ENCODE measurements at places on chromosomes 5 and 9. TPM values are rescaled to one million over a fixed set of nuclear protein-coding genes. Genes with fewer than 3 reads are reported as not detected.

GRCh38 chr9:123191260-123191659 lies 77.1 kb downstream of the STRBP start:
- no peak overlapping the region for H3K4me3 ChIP-seq
- no peaks in the 10 kb centered on the region for H3K36me3 ChIP-seq
- H3K4me1 ChIP-seq: no peaks in the 10 kb centered on the region
- no peak overlapping the region for H3K27ac ChIP-seq
- no peak for DNase-seq

DNA sequence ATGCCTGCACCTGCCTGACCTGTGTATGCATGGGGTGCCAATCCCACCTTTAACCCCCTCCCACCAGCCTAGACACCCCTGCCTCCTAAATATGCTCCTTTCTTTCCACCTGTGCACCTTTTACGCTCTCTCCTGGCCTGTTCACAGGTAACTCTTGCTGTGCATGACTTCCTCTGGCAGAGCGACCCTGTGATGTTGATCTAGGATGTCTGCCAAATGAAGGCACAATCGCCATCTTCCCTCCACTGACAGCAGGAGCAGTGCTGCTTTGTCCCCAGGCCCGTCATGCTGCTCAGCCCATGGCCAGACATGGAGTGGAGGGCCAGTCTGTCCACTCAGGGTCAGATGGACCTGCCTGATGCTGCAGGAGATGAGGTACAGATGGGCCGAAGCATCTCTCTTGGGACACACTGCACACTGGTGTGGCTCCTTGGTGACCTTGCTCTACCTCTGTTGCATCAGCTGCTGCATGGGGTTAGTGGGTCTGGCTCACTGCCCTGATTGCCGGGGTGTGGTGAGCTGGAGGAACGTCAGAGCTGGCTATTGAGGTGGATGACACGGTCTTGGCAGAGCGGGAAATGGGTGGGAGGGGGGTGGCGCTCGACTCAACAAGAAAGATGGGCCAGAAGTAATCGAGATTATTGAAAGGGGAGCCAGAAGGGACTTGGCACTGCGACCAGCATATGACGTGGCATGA lies 101.7 kb upstream of the PITX1 start:
- no peaks in the 10 kb centered on the region for H3K27me3 ChIP-seq
- H3K36me3 ChIP-seq: no peaks in the 10 kb centered on the region
- H3K27ac ChIP-seq: no peak overlapping the region
- H3K4me3 ChIP-seq: no peak overlapping the region
- peak; percentile 65 for DNase-seq

DNA sequence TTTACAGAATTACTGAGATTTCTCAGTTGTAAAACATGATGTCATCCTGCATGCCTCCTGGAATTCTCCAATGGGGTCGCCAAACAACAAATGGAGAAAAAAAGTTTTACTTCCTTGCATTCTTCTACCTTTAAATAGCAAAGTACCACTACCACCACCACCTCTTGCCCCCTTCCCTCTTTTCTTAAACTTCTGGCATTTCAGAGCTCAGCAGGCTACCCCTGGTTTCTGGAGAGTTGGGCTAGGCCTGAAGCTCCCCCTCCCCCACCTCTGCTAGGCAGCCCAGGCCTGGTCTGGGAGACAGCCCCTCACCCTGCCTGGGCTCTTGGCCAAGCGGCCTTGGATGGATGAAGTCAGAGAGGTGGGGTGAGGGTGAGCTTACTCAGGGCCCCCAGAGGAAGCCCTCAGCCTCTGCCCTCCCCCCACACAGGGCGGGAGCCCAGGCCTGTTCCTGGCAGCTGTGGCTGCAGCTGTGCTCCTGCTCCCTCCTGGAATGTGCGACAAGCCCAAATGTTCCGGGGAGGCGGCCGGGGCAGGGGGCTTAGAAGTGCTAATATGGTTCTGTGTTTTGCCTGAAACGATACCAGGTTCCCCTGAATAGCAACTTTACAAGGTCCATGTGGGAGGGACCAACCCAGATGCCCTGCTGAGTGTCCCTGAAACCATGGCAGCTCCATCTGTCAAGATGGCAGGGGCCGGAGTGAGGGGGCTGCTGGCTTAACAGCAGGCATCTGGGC lies 6.0 kb upstream of the CCIN start:
- no peaks in the 10 kb centered on the region for H3K27me3 ChIP-seq
- peaks cover 32% of the 10 kb centered on the region for H3K4me1 ChIP-seq
- H3K4me3 ChIP-seq: no peak overlapping the region

DNA sequence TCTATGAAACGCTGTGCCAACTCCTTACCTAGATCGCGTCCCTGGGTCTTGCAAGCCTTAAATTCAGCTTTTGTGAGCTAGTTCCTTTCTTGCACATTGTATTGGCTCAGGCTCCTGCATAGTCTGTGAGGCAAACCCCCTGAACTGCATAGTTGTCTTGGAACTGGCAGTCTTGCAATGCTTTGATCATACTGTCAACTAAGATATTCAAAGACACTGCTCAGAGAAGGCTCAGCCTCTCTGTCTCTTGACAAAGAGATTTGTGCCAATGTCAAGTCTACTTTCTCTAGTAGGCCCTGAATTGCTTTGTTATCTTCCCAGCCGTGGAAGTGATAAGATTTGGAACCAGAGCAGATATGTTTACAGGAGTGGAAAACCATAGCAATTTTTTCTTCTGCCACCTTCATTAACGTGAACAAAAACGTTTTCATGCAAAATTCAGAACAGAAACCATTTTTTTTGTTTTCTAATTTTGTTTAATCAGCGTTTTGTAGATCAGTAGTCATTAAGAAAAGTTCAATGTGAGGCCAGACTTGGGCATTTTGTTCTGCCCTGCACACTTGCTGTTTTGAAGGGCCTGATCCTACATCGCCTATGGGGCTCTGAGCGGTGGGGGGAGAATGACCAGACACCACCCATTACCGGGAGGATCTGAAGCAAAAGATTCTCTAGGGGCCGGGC lies 27.6 kb upstream of the ENTREP1 start:
- H3K4me3 ChIP-seq: no peak overlapping the region
- no peaks in the 10 kb centered on the region for H3K36me3 ChIP-seq
- no peak overlapping the region for H3K27ac ChIP-seq
- no peak for DNase-seq

DNA sequence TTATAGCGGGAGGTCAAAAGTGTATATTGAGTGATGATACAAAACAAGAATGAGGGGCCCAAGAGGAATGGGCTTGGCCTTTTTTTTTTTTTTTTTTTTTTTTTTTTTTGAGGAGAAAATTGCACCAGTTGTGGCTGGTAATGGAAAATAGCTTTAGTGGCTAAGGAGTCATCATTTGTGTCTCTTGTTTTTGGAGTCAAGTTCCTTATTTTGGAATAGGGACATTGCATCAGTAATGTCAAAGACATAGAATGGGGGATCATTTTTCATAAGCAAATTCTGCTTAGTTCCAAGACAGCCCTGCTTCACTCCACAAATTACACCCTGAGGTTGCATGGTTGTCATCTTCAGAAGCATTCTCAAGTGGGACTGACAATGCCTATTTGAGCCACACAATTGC lies 137.4 kb downstream of the STK32A start:
- no peaks in the 10 kb centered on the region for H3K36me3 ChIP-seq
- H3K27ac ChIP-seq: no peak overlapping the region
- no peaks in the 10 kb centered on the region for H3K27me3 ChIP-seq

The CDO1 gene
- 12.8 TPM for total RNA-seq

GRCh38 chr9:127828262-127829031 lies 25.8 kb downstream of the FPGS start:
- H3K27me3 ChIP-seq: no peaks in the 10 kb centered on the region
- peaks cover 76% of the 10 kb centered on the region for H3K4me1 ChIP-seq
- H3K27ac ChIP-seq: peak overlapping the region; percentile 83
- peaks cover 56% of the 10 kb centered on the region for H3K36me3 ChIP-seq

The SLC2A6 gene
- 10.5 TPM for total RNA-seq

- peak; percentile 67 for DNase-seq
- H3K27ac ChIP-seq: no peak overlapping the region
- H3K27me3 ChIP-seq: no peaks in the 10 kb centered on the region
- H3K4me3 ChIP-seq: peak overlapping the region; percentile 76
- no peaks in the 10 kb centered on the region for H3K36me3 ChIP-seq
Measured at GRCh38 chr5:16934123-16934522, 2.0 kb downstream of the MYO10 start.

GRCh38 chr5:68409259-68409658 lies 193.7 kb downstream of the PIK3R1 start:
- H3K27ac ChIP-seq: no peak overlapping the region
- H3K4me1 ChIP-seq: peaks cover 6% of the 10 kb centered on the region
- no peaks in the 10 kb centered on the region for H3K36me3 ChIP-seq
- no peak overlapping the region for H3K4me3 ChIP-seq
- H3K27me3 ChIP-seq: no peaks in the 10 kb centered on the region

The LPAR1 gene
- total RNA-seq: 23.2 TPM

- H3K27ac ChIP-seq: peak overlapping the region; percentile 82
- peaks cover 52% of the 10 kb centered on the region for H3K4me1 ChIP-seq
- no peaks in the 10 kb centered on the region for H3K27me3 ChIP-seq
- DNase-seq: peak; percentile 84
- H3K36me3 ChIP-seq: peaks cover 2% of the 10 kb centered on the region
Measured at GRCh38 chr9:81686614-81687520, 2.5 kb downstream of the TLE1 start.

Data from lower lobe of right lung (tissue), 2 donors.